Bone marrow (tissue), 2 donors: ENCODE measurements at places on chromosomes 11 and 22.

DNA sequence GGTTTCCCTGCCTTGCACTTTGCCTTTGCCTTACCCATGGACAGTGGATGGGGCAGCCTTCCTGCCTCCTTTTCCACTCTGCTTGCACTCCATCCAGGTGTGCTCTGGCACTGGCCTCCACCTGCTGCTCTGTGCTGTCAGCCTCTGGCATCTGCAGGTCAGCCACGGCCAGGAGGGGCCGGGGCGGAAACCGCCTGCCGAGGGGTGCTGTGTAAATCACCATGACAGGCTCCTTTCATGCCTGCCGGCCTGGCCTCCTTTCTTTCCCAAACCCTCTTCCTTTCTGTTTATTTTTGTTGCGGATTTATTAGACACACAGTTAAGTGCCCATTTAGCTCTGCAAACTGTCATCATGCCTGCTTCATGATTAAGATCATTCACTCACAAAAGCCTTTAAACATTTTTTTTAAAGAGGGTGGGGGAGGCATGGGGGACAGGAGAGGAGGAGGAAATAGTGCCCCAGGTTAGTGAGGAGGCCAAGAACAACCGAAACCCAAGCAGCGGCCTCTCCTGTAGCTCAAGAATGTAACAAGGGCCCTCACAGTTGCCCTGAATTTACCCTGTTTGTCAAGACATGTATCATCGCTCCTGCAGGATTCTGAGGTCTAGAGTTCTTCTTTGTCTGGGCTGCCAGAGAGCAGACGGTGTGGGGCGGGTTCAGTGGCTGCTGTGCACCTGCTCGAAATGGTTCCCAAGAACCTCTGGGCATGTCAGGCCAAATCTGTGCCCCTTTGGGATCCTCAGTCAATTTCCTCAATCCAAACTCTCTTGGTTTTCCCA is 83.3 kb downstream of the BARX2 start:
- no peak for DNase-seq

DNA sequence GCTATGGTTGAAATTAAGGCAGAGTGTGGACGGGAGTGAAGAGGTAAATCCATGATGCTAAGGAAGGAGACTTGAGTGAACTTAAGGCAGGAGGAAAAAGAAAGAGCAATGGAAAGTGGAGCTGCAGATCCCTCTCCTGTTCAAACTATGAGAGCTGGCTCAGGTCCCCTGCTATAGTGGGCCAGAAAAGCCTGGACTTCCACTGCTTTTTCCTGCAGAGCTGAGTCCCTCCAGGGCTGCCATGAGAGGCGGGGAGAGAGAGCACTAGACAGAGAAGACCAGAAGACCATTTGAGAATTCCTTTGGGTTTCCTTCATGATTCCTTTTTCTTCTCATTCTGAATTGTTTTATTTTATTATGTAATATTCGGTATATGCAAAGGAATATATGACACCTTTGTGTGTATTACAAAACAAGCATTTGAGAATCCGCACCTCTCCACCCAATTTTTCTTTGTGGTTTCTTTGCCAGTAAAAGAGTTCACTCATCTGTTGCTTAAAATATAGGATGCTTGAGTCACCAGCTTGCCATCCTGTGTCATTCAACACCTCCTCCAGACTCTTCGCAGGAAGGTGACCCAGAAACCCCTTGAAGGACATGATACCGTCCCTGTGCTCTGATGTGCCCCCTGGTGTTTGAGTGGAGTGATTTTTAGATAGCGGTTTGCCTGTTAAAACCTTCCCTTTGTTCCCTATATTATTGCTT is 24.4 kb downstream of the SREBF2 start:
- peak; percentile 8 for DNase-seq

GRCh38 chr22:19793661-19794310 is 33.2 kb downstream of the TBX1 start:
- no peak for DNase-seq

DNA sequence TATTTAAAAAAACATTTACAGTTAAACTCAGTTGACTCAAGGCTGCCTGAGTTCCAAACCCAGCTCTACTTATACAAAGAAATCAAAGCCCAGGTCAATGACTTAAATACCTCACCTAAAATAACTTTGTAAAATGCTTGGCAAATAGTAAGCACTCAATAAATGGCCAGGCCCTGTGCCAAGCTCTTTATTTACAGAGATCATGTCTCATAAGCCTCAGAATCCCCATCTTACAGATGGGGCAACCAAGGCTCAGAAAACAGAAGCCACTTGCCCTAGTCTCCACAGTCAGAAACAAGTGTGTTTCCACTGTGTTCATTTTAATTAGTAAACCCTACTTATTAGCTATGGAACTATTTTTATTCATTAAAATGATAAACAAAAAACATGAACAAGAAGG is 30.5 kb upstream of the TTC28 start:
- DNase-seq, result no peak

DNA sequence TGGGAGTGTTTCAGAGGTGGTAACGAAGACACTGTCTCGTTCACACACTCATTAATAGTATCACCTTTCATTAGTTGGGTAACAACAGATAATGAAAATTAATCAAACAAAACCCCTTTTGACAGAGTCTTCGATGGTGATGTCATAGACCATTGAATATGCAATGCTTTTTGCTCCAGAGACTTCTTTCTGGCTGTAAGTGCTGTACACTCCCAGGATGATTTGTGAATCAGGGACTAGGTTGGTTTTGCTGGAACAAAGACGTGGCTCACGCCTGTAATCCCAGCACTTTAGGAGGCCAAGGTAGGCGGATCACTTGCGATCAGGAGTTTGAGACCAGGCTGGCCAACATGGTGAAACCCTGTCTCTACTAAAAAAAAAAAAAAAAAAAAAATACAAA is 9.5 kb upstream of the RASSF10 start:
- no peak for DNase-seq

DNA sequence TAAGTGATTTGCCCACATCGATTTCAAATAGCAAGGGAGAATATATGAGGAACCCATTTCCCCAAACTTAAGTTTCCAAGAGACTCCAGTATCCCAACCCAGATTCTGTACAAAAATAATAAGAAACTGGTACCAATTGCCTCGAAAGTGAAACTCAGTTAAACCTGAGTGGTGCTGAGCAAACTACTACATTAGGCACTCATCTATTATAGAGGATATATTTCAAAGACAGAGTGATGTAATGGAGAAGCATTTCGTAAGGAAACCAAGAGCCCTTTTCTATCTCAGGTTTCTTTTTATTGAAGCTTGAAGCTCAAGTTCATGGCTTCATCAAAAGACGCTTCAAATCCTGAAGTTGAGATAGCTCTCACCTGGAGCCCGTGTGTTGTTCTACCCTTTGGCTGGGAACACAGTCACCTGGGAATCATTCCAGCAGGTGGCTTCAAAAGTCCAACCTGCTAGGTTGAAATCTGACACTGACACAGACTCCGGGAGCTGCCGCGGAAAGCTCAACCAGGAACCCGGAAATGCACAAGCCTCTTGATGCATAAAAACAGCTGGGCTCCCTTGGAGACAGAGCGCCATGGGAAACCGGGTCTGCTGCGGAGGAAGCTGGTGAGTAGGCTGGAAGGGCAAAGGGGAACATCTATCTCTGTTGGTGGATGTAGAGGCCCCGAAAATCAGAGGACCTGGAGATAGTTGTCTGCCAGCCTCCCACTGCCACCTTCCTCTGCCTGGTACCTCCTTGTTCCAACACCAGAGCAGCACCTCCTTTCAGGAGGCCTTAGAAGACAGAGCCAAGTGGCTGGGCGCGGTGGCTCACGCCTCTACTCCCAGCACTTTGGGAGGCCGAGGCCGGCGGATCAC is at the start of gene C11orf52:
C11orf52 (plus strand) TSS at position 524 of the 867 bp plus-strand sequence; CDS start at position 584, 60 bp downstream.
- no peak for DNase-seq

DNA sequence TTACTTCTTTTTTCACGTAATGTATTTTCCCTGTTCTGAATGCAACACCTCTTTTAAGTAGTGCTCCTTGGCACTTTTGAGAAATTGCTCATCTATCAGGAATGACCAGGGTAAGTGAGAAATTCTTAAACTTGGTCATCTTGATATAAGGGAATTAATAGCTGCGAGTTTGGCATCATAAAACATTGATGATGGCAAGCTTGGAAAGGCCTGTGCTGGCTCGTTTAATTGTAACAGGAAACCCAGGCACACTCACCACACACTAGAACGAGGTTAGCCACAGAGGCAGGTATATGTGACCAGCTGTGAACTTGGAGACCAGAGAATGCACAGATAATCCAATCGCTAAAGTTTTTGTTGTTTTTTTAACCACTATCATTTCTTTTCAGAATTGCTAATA is 24.3 kb downstream of the FAM118A start:
- DNase-seq, result no peak

GRCh38 chr11:124499711-124500110 is 43.7 kb downstream of the OR8B12 start:
- no peak for DNase-seq

- no peak for DNase-seq
Observed at GRCh38 chr22:37113757-37114156, 4.2 kb upstream of the TMPRSS6 start.

GRCh38 chr11:45489281-45489905 is 176.0 kb downstream of the CHST1 start:
- no peak for DNase-seq

- DNase-seq, result no peak
Observed at GRCh38 chr11:131957875-131958274, 587.5 kb downstream of the NTM start.

GRCh38 chr22:29661336-29661735 is 57.9 kb downstream of the NF2 start:
- DNase-seq, result no peak

DNA sequence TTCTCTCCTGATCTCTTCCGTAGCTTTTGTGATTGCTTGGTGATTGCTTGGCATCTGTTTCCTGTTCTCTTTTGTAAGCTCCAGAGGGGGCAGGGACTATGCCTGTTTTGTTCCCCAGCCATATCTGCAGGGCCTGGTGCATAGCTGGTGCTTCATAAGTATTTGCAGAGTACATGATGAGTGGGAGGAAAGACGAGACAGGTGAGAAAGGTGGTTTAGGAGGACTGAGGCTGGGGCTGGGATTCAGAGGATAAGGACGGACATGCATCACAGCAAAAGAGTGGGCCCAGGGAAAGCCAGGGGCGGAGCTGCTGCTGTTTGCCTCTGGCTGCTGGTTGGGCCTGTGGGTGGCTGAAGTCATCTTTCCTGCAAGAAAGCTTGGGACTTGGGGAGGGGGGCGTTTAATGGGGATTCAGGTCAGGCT is 62.4 kb downstream of the DSCAML1 start:
- peak; percentile 89 for DNase-seq

DNA sequence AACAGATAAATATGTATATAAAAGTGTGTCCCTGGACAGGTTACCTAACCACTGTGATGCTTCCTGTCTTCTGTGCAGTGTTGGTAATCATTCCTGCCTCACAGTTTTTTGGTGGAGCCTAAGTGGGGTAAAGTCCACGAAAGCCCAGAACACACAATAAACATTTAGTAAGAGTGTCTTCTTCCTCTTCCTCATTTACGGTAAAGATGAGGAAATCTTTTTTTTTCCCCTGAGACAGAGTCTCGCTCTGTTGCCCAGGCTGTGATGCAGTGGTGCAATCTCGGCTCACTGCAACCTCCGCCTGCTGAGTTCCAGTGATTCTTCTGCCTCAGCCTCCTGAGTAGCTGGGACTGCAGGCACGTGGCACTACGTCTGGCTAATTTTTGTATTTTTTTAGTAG is 117.1 kb downstream of the LDLRAD3 start:
- no peak for DNase-seq

- DNase-seq, result no peak
Observed at GRCh38 chr11:74311352-74311926, at the start of gene P4HA3. P4HA3 (minus strand) TSS chr11:74311640; CDS start chr11:74311611, 29 bp downstream.

GRCh38 chr11:90448256-90448655 is 225.4 kb upstream of the CHORDC1 start:
- DNase-seq, result no peak

DNA sequence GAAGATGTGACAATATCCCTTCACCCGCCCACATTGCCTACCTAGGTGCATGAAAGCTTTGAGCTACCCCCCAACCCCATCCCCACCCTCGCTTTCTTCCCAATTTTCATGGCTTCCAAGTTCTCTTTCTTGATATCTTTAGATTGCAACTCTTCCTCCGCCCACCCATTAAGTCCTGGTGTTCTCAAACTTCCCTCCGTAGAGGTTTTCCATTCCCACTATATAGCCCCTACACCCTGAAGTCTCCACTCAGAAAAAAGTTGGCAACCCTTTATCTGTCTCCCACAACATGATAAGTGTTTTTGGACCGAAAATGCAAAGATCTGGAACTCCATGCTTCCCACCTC is 572 bp downstream of the ZNF70 start:
- DNase-seq, result no peak

- no peak for DNase-seq
Observed at GRCh38 chr11:10436224-10436623, 18.8 kb upstream of the AMPD3 start.

- no peak for DNase-seq
Observed at GRCh38 chr11:76062733-76063132, 143.6 kb downstream of the WNT11 start.

DNA sequence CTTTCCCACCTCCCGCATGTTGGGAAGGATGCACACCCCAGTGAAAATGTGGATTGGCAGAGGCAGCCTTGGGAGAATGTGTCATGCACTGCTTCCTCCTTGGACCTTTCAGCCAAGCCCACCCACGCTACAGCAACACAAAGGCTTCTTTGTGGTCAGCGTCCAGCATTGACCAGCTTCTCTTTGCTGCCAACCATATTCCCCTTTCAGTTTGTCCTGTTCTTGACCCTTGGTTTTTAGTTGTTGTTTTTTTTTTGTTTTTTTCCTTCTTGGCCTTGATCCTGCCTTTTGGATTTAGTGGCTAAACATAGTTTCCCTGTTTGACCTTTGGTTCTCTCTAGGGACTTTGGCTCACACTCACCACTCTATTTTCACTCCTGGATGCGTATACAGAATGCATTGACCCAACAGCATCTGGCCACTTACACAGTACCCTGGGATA is 573.6 kb downstream of the INSC start:
- no peak for DNase-seq
